Fibroblast of skin of abdomen (primary cell): ENCODE measurements at places on chromosomes 2 and 18.

- no peak for DNase-seq
These were observed 247.4 kb upstream of the CHAC2 start for GRCh38 chr2:53519918-53520841.

DNA sequence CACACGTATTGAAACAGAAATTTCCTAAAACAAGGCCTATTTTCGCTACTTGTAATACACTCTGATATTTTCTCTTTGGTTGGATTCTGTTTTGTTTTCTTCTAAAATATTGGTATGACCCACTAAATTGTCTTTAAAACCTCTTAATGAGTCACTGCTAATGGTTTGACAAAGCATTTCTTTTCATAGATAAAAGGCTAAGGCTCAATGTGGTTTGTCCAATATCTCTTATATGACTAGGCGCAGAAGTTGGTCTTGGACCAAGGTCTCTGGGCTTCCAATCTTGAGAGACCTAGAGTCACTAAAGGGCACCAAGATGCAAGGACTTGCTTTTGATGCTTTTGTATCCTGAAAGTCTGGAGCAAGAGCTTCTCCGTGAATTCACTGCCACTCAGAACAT is 498.2 kb upstream of the TCF4 start:
- peak; percentile 38 for DNase-seq

GRCh38 chr2:235471186-235471747 is 22.6 kb upstream of the AGAP1 start:
- no peak for DNase-seq

GRCh38 chr2:130258356-130258755 is 60.1 kb upstream of the TUBA3E start:
- no peak for DNase-seq

DNA sequence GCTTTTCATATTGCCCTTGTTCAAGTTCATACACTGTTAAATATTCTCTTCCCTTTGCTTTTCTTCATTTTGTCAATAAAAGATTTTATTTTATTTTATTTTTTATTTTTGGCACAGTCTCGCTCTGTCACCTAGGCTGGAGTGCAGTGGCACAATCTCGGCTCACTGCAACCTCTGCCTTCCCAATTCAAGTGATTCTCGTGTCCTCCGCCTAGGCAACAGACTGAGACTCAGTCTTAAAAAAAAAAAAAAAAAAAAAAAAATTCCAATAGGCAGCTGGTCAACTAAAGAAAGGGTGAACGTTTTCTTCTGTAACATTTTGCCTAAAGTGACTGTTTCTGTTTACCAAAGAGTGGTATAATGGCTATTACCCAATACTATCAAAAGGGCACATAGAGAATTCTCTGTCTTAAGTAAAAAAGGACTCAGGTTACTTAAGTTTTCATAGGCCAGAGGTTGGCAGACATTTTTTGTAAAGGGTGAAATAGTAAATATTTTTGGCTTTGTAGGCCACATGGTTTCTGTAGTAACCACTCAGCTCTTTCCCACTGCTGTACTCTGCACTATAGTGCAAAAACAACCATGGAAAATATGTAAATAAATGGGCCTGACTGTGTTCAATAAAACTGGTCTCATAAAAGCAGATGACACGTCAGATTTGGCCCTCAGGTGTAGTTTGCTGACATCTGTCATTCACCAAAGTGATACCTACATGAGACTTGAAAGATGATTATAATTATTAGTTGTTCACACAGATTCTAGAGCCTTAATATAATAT is 113.4 kb downstream of the MIB1 start:
- no peak for DNase-seq

DNA sequence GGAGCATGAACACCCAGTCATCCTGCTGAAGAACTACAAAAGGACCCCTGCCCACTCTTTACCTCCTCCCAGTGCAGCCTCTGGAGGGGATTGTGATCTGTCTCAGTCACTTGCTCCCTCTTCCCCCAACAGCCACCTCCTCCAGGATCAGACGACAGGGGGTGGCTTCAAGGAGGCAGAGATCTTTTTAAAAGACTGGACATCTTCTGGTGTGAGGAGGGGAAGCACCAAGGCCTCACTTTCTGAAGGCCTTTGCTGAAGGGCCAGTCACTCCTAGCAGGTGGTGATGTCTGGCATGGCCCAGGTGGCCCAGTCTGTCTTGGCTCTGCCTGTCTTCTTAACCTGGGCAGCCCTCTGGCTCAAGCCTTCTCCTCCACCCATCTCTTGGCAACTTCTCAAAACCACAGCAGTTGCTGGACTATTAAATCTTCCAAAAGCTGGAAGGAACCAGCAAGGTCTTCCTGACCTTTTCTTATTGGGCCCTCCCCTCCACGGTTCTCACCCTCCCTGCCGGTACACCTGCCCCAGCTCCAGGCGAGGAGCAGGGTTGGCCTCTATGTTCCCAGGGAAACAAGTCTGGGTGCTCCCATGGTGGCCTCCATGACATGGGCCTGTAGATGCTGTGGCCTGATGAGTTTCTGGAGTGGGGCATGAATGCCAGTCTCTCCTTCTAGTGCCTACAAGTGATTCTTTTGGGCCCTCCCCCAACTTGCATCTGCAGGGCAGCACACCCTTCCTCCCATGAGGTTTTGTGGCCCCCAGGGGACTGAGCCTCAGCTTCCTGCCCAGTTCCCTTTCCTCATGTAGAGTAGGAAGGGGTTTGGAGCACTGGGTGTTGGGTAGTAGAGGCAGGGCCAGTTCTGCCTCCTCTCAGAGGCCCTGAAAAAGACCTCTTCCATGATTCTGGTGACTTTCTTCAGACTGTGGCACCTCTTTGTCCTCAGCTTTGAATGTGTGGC is 5.0 kb upstream of the ATP6V1B1 start:
- DNase-seq: no peak

GRCh38 chr2:37829616-37830395 is 95.3 kb upstream of the RMDN2 start:
- no peak for DNase-seq

DNA sequence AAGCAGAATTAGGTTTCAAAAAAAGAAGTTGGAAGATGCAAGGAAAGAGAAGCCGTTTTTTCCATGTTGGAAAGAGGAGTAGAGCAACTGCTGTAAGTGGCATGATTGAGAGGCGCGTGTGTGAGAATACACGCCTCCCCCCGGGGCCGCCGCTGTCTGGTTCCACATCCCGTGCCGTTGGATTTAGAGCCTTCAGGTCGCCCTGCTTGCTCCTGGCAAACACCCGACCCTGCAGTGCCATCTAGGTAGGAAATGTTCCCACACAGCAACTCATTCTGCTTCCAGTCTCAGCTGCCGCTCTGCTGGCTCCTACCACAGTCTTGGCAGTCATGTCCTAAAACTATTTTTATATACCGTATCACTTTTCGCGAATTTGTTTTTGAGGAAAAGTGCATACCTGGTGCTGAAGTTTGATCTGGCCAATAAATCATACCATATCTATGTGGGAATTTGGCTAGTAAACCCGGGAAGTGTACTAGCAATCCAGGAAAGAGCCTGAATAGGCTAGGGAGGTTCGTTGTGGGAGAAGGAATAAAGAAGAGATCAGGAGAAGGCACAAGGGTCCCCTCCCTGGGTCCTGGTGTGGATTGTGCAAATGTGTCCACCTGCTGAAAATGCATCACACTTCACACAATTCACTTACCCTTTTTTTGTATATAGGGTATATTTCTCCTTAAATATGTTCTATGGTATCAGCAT is 372.7 kb downstream of the FBXO15 start:
- no peak for DNase-seq

GRCh38 chr2:240559286-240559685 is 871 bp upstream of the DUSP28 start:
- DNase-seq: no peak

- DNase-seq: no peak
These were observed 195.1 kb downstream of the EXOC6B start for GRCh38 chr2:72630767-72631166.

- DNase-seq: no peak
These were observed 29.7 kb downstream of the ST8SIA5 start for GRCh38 chr18:46727177-46727576.

DNA sequence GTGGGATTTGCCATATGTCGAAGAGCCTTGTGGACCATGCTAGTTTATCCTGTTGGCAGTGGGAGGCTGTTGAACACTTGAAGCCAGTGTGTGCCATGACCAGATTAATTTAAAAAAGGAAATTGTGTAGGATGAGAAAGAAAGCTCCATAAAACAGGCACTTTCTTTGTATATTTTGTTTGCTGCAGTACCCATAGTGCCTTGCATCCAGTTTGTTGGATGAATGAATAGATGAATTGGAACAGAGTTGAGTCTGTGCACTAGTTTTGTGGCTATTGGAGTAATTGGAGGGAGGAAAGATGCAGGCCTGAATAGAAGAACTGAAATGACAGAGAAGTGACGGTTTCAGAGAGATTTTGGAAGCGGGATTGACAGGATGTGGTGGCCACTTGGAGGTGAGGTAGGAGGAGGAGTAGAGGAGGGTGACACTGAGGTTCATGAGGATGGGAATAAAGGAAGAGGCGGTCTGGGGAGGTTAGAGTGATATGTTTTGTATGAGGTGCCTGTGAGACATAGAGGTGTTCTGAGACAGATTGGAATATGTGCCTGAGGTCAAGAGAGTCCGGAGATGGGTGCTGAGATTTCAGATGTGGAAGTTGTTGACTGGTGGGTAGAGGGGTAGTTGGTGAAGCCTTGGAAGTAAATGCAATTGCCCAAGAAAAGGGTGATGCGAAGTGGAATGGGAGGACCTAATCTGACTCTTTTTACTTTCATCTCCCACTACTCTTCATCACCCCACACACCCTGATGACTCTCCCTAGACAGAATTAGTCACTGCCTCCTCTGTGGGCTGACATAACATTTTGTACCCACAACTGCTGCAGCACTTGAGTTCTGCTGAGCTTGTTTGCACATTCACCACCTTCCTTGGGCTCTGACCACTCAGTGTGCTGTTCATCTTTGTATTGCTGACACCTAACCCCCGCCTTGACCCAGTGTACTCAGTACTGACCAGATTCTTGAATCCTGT is 5.1 kb downstream of the DGUOK start:
- DNase-seq: peak; percentile 23

DNA sequence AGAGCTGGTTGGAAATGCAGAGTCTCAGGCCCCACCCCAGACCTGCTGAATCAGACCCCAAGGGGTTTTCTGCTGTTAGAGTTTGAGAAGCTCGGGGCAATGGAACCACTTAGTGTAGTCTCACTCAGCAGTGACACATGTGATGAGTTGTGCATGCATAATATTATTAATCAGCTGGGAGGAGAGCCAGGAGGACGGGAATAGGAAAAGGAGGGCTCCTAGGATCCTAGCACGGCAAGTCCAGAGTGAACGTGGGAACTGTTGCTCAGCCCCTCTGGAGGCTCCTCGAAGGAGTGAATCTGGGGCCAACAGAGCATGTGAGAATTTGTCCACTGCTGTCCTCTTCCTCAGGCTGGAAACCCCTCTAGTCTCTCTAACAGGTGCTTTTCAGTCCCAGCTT is 87.1 kb downstream of the HS1BP3 start:
- peak; percentile 81 for DNase-seq

GRCh38 chr2:65639156-65639864 is 206.9 kb upstream of the SPRED2 start:
- peak; percentile 67 for DNase-seq

DNA sequence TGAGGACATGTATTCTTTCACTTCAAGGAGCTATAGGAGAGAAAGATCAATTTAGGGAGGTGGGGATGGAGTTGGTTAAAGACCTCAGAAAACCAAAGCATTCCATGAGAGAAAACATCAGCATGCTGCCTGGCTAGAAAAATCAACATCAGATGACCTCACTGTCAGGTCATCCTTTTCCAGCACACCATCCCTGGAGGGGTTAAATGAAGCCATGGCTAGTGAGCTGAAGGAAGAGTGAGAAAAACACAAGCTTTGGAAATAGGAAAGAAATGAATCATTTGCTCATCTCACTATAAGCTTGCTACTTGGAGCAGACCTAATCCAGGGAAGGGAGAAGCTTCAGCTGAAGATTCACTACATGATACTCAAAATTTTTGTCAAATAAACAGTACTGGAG is 109.5 kb upstream of the ITGB6 start:
- DNase-seq: peak; percentile 58

GRCh38 chr2:237092506-237092905 is 6.8 kb downstream of the COPS8 start:
- no peak for DNase-seq

DNA sequence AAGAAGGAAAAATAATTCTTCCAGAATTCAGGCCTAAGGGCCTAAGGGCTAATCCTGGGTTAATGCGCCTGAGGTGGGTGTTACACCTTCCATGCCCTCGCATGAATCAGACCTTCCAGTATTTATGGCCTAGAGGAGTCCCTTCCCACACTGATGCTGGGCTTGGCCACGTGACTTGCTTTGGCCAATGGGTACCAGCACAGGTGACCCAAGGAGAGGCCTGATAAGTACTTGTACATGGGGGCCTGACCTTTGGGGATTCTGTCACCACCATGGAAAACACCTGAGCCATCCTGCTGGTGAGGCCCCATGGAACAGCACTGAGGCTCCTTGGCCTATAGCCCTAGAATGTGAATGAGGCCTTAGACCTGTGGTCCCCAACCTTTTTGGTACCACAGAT is 79.8 kb downstream of the TNFRSF11A start:
- DNase-seq: no peak

GRCh38 chr2:80786584-80786983 is 482.0 kb upstream of the LRRTM1 start:
- DNase-seq: no peak

DNA sequence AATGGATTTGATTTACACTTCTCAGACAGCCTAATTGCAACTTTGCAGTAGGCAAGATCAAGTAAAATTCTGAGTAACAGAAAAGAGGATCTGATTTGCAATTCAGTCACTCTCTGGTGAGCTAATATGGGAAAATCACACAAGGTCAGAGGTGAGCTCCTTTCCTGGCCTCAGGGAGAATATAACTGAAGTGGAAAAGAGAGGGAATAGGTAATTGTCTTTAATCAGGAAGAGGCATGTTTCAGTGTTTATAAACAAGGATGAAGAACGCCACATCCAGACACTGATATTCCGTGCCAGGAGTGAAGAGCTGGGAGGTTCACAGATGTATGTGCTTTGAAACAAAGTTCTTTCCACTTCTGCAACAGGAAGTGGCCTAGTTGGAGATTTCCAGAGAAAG is 127.1 kb downstream of the ETAA1 start:
- DNase-seq: no peak

DNA sequence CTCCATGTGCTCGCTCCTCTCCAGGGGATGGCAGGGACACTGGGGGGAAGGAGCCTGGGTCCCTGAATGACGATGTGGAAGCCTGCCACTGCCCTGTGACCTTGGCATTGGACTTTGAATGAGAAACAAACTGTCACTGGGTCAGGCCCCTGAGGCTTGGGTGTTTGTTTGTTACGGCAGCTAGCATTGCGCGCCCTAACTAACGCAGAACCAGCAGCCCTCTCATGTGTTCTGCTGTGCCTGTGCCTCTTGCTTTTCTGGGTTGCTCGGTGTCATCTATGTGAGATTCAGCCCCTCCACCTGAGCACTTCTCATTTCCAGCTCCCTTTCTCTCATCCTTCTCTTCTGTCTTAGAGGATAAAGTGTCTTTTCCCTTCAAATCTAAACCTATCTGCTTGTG is 23.6 kb upstream of the INHBB start:
- no peak for DNase-seq
